NCI-H748 treated with DMSO at 0.1 percent for 48 hours (cell line): ENCODE measurements at places on chromosomes 2 and 18.

GRCh38 chr2:143608758-143609157, 479.5 kb downstream of the ARHGAP15 start:
- DNase-seq, result no peak

GRCh38 chr2:233156001-233156400, 95.5 kb upstream of the ATG16L1 start:
- DNase-seq, result no peak

DNA sequence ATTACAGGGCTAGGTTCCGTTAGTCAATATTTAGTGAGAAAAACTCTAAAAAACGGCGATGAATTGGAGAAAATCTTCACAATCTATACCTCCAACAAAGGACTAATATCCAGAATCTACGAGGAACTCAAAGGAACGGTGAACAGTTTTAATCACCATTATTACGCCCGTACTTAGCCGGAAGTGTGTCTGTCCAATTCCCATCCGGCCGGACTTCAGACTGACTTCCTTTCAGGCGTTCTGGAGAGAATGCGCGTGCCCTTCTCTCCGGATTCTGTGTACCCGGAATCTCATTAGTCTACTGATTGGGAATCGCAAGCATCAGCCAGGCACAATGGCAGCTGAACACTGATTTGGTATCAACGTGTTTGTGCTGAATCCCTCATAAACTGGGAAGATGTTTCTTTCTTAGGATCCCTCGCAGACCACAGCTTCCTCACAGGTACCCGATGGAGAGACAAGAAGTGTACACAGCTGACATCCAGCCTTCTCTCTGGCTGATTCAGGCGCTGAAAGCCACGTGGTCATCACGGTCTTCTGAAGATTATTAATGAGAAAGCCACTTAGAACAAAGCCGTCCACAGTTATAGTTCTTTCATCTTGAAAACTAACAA, 239.9 kb downstream of the ZNF516 start:
- no peak for DNase-seq

DNA sequence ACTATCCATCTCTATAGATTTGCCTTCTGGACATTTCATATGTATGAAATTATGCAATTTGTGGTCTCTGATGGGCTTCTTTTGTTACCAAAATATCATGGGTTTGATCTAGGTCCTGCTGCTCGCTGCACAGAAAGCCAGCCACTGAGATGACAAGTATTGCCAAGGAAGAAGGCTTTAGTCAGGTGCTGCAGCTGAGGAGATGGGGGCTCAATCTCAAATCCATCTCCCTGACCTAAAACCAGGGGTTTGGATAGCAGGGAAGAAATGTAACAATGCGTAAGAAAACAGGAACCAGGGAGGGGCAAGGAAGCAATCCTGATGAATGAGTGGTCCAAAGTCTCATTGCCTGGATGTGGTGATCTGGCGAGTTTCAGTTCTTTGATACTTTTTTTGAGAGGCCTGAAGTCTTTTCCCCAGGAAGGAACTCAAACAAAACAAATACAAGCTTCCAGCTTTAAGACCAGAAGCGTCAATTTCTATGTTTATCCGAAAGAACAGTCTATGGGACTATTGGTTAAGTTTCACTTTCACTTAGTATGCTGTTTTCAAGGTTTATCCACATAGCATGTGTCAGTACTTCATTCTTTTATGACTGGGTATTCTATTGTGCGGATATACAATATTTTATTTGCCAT, 3.4 kb upstream of the CKAP2L start:
- DNase-seq, result no peak

DNA sequence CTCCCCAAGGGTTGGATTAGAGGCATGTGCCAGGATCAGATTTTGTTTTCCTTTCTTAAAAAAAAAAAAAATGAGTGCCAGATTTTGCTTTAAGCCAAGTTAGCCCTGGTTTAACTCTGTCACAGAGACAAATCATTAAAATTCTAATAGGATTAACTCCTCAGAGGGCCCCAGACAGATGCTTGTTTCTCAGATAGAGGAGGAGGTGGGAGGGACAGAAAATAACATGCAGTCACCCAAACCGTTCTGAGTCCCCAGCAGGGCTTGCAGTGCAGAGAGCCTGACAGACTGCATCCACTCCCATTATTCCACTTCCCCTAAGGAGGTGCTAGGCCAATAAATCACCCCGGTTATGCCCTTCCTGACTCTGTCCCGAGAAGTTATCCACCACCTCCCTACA, 6.3 kb upstream of the PROKR1 start:
- DNase-seq, result no peak

DNA sequence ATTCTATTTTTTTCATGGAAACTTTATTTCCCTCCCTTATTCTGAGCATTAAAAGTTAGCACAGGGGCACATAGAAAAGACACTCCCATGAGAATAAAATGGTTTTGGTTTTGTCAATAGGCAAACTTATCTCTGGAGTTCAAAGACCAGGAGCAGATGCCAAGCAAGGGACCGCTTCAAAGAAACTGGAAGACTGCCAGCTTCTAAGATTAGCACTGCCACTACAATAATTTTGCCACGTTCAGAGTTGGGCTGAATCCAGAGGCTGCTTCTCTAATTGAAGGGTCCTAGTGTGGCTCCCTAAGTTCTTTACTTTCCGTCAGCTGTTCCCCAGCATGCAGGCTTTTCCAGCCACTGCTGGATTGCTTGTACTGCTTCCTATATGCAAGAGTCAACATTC, 681.0 kb upstream of the GCFC2 start:
- DNase-seq, result no peak

DNA sequence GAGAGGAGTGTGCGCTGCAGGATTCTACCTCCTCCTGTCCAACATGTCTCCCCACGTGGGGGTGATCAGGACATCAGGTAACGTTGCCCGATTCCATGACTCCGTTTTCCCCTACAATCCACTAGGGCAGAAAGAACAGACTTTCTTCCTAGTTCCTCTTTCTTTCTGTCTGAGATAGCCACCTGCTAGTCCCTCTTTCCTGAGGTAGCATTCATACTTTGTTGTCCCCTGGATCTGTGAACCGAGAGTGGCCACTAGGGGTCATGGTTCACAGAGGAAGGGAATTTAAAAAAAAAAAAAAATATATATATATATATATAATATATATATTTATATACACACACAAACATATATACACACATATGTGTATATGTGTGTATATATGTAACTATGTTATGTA, 210.0 kb upstream of the ZNF521 start:
- DNase-seq, result no peak

GRCh38 chr18:75854808-75855207, 427.3 kb upstream of the SMIM21 start:
- DNase-seq, result no peak

GRCh38 chr2:129460299-129461198, 518.9 kb upstream of the RAB6C start:
- no peak for DNase-seq

DNA sequence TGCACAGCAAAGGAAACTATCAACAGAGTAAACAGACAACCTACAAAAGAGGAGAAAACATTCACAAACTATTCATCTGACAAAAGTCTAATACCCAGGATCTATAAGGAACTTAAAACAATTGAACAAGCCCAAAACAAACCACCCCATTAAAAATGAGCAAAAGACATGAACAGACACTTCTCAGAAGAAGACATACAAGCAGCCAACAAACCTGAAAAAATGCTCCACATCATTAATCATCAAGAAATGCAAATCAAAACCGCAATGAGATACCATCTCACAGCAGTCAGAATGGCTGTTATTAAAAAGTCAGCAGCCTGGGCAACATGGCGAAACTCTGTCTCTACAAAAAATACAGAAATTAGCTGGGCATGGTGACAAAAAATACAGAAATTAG, 110.2 kb upstream of the LDLRAD4 start:
- DNase-seq, result no peak

GRCh38 chr2:26605999-26606846, 34.9 kb downstream of the CIB4 start:
- no peak for DNase-seq

DNA sequence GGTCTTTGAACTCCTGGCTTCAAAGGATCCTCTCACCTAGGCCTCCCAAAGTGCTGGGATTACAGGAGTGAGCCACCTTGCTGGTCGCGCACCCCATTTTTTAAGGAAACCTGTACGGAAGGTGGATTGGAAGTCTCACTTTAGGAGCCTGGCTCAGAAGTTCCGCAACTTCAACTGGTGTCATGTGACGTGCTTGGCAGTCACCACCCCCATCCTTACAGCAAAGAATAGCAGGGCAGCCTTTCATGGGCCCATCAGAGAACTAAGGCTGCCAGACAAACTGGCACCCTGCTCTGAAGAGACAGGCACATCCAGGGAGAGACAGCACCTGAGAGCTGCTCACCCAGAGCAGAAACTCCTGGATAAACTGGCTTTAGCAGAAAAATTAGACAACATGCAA, 3.3 kb upstream of the SLC66A2 start:
- no peak for DNase-seq

- DNase-seq, result no peak
These were observed 103.0 kb downstream of the ANKRD44 start for GRCh38 chr2:197207598-197207997.

- DNase-seq, result no peak
These were observed 167.2 kb upstream of the SATB2 start for GRCh38 chr2:199624958-199625357.

DNA sequence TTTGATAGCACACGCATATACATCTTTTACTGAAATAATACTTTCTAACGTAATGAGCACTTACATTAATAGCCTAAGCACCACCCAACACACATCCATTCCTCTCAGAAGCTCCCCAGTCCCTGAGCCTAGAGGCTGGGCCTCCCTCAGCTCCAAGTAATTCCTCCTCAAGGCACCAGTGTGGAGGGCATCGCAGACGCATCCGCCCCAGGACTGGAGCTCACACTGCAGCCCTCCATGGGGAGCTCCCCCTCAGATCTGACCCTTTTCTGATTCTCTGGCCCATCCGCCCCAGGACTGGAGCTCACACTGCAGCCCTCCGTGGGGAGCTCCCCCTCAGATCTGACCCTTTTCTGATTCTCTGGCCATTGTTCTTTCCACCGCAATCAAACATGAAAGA, 60.4 kb upstream of the SNTG2 start:
- no peak for DNase-seq

DNA sequence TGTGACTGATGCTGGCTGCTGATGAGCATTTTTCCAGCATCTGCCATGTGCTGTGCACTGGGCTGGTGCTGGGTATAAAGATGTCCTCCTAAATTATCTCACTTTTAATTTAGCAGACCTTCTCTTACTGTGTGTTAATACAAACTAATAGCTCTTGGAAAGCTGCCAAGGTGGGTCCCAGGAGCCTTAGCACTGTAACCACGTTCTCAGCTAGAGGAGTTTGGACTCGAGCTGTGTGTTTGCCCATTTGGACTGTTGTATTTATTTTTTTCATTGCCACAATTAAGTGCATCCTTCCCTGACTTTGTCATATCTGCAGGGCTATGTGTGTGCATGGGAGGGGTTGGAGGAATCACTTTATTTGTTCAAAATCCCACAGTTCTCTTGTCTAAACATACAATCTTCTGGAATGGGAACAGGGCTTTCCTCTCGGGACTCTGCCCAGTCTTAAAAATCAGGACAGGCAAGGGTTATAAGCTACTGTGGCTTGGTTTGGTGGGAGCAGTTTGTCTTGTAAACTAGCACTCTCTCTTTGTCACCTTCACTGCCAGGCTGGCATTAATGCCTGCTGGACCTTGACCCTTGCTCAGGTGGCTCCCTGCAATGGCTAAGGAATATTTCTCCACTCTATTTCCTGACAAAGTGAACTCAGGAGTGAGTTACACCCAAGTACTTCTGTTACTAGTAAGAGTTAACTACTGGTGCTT, 129.7 kb upstream of the MGAT5 start:
- peak; percentile 58 for DNase-seq

DNA sequence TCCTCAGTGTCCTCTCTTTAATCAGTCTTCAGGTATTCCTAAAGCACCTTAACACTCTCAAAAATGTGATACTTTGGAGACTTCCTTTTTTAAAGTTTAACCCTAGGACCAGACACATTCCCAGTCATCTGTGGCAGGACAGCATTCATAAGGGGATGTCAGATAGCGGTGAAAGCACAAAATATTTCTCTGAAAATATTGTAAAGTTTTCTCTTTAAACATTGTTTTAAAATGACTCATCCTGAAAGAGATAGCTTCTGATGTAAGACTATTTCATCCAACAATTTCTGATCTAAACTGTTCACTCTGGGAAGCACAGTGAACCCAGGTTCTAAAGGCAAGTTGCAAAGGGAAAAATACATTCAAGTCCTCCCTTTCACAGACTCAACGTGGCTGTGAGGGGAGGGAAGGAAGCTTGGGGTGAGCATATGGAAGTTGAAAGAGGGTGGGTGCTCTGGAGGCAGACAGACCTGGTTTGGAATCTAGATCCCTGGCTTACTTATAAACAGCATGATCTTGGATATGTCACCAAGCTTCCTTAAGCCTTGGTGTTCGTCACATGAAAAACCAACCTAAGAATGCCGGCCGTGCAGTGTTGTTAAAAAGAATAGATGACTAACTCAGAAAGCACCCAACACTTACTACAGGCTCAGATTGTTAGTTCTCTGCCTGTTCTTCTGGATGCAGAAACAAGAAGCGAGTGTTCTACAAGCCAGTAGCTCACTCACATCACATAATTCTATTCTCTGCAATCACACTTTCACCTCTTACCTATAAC, 12.1 kb downstream of the GALNT14 start:
- DNase-seq, result no peak

- DNase-seq, result no peak
These were observed 67.0 kb downstream of the PSMG2 start for GRCh38 chr18:12769644-12770440.

- no peak for DNase-seq
These were observed 128.3 kb downstream of the PRPF40A start for GRCh38 chr2:152588998-152589397.

DNA sequence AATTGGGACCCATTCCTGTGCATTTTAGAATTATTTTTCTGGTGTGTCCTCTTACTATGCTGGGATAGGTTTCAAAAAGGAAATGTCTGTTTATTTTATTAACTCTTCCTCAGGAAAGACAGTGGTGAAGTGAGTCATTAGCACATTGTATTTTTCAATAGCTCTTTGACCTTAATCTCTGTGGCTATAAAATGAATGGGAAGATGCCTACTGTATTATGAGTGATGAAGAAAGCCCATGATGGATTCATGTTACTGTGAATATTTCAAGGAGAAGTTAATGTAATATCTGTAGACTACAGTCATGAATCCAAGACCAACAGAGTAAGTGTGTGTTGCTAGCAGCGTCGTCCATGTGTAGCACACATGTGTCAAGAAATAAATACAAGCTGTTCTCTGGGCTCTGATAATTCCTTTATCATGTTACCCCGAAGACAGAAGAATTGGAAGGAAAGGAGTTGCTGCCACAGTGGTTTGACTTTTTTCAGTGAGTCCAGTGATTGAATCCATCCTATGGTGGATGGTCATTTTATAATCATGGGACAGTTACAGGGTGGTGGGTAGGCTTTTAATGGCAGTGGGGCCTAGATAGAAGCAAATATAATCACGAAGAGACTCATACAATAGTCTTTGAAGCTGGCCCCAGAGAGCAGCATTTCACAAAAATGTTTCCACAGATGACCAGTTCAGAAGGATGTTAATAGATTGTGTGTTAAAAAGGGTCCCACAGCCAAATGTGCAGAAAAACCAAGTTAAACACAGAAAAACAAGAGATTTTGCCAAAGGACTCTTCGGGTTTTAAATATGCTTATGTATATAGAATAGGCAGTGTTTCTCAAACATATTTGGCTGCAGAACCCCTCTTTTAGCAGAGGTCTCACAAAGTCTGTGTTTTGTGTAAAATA, 239.7 kb upstream of the RASGRP3 start:
- no peak for DNase-seq
